Kidney (tissue), 22 donors: ENCODE measurements at places on chromosomes 2 and 18. TPM values are rescaled to one million over a fixed set of nuclear protein-coding genes. Genes with fewer than 3 reads are reported as not detected.

Gene LRP2
- polyA plus RNA-seq, result 44.7 TPM

Gene ANKRD62
- polyA plus RNA-seq, result not detected

DNA sequence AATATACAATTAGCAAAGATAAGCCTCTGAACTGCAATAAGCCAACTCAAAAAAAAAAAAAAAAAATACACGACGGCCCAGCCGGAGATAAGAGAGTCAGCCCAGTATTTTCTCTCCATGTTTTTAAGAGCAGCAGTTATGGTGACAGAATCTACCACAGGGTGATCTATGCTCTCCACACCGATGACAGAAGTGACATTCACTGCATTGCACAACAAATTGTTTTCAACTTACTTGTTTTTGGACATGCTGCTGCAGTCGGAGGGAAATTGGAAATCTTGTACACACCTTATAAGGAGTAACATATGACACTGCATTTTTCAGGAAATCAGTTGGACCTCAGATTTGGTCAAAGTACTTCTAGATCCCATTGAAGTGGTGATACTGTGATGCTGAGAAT, 23.3 kb upstream of the APOB start:
- DNase-seq, result no peak

Gene ONECUT2
- 0.02 TPM for polyA plus RNA-seq

DNA sequence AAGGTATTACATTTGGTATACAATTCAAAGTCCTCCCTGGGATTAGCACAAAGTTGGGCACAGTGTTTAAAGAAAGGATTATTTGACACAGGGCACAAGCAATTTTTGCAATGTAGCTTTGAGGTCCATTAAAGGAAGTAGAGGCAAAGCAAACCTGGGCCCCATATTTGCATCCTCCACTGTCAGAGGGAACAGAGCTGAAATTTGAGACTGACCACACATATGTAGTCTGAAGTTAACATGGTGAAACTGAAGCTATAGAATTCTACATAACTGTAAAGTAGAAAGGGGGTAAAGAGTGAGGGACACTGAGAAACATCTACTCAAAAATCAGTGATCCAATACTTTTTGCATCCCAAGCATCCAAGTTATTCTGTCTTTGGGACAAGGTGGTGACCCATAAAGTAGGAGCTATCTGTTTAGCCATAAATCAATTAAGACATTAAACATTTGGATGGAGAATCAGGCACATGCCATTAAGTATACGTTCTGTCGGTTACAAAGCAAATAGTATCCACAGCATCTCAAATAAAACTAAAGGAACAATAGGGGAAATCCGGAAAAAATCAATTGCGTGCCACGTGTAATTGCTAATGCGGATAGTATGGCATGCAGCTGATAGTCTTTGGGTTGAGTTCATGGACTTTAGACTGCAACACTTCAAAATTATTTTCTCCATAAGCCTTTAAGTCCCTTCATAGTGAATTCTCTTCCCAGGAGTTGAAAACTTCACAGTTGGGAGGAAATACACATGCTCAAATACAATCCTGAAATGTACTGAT, 72.6 kb downstream of the PLEKHM3 start:
- no peak for DNase-seq

Gene GRP
- polyA plus RNA-seq, result not detected
